A549 treated with ZK216348 at 1 μM for 4 hours (cell line): ENCODE measurements at places on chromosomes 7 and 10. TPM values are rescaled to one million over a fixed set of nuclear protein-coding genes. Genes with fewer than 3 reads are reported as not detected.

Gene FAM13C
- total RNA-seq, result not detected in 5 replicates

Gene SEMA3E
- 1.8 to 3.0 TPM (median 2.2 TPM) in 5 replicates for total RNA-seq

Gene GBX1
- total RNA-seq, result 0.23 TPM in 1 of 5 replicates, not detected in the others

Gene NACAD
- total RNA-seq, result 0.14 to 0.39 TPM (median 0.35 TPM) in 5 replicates
